NCI-H2171 (cell line): ENCODE measurements at places on chromosomes 5 and 9.

- no peak for DNase-seq
Observed at GRCh38 chr5:1787472-1788047, 12.1 kb downstream of the MRPL36 start.

DNA sequence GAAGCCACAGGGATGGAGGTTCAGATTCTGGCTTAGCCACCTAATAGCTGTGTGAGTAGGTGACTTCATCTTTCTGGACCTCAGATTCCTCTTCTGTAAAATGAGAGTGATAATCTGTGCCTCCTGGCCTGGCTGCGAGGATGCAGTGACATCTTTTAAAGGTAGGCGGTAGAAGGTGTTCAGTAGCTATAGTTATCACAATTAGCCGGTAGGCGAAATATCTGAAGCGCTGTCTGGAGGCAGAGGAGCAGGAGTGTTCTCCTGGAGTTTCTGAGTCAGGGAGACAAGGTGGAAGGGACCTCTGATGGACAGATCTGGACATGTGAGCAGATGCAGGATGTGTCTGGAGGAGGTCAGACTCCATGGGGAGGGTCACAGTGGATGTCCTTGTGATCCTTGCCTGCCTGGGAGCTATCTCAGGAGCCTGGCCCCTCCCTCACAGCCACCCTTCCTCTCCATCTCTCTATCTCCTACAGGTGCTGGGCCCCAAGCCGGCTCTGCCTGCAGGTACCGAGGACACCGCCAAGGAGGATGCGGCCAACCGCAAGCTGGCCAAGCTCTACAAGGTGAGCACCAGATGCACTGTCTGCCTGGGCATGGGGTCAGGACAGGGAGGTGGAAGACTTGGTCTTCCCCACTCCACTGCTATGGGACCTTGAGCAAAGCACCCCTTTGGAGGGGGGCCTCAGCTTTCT lies 45.6 kb downstream of the GSN start:
- no peak for DNase-seq

DNA sequence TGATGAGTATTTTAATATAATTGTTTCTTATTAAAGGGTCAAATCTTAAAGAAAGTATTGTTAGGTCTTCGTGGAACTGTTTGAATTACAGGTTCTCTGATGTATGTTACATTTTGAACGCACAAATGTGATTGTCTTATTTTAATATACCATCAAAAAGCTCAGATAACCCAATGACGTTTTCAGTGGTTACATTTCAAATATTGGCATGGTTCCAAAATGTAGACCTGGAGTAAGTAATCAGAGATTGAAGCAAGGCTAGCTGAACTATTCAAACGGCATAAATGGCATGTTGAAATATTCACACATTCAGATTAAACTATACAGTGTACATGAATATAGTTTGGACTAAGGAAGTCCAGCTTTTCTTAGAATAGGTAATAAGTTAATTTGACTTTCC lies 281.7 kb upstream of the EFNA5 start:
- DNase-seq = no peak

GRCh38 chr5:159459951-159460538 lies 129.8 kb upstream of the IL12B start:
- DNase-seq = no peak

DNA sequence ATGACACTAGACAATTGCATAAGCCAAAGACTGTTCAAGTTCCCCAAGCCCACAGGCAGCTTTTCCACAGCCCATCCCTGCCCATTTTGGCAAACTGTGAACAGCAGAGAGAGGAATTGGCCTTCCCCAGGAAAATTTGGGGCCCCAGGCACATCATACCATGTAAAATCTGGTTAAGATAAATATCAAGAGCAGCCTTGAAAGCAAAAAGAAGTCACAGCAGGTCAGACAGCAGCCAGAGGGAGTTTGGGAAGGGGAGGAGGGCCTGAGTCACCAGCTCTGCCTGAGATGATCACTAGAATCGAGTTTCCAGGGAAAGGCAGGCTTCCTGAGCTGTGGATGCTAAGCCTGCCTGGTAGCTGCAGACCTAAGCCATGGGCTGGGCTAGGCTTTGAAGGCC lies 179.2 kb downstream of the RFK start:
- DNase-seq = no peak
